ENCODE measurements at places on chromosomes 1 and 21.
A peak's percentile ranks its signal among the peaks of the same experiment; 100 is the strongest.

DNA sequence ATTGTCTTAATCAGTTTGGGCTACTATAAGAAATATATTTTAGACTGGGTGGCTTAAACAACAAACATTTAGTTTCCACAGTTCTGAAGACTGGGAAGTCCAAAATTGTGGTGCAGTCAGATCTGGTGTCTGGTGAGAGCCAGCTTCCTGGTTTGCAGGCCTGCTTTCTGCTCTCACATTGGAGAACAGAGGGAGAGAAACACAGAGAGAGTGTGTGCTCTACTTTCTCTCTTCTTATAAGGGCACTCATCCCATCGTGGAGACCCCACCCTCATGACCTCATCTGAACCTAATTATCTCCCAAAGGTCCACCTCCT lies 4.1 kb downstream of the LEPR start:
- DNase-seq: no peak

- DNase-seq: no peak
Measured at GRCh38 chr1:110501488-110502132, 17.4 kb downstream of the KCNA10 start.

- DNase-seq: no peak
Measured at GRCh38 chr1:231619257-231619634, 7.3 kb upstream of the DISC1 start.

- DNase-seq: no peak
Measured at GRCh38 chr1:63545780-63546179, 22.5 kb downstream of the EFCAB7 start.

- DNase-seq: no peak
Measured at GRCh38 chr1:89873770-89874169, 52.9 kb downstream of the LRRC8D start.

GRCh38 chr1:32998064-32998463 lies 33.5 kb upstream of the RNF19B start:
- DNase-seq: peak; percentile 68

DNA sequence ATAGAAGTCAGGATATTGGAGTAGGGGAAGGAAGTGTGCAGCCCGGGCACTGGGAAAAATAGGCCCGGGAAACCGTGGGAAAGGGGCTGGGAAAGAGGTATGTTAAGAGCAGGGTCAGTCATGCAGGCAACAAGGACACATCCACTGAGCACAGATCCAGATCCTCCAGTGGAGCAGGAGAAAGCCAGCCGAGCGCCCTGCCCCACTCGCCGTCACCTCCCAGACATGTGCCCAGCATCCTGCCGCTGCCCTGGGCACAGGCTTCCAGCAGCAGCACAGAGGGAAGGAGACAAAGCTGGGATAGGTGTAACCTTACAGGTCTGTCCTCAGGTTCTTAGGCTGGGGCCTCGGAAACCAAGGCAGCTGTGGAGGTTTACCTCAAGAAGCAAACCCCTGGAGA lies 64.2 kb downstream of the FAM163A start:
- no peak for DNase-seq

GRCh38 chr1:63730211-63730610 lies 43.6 kb upstream of the ROR1 start:
- no peak for DNase-seq

- DNase-seq: no peak
Measured at GRCh38 chr1:216804111-216804510, 80.9 kb upstream of the ESRRG start.

DNA sequence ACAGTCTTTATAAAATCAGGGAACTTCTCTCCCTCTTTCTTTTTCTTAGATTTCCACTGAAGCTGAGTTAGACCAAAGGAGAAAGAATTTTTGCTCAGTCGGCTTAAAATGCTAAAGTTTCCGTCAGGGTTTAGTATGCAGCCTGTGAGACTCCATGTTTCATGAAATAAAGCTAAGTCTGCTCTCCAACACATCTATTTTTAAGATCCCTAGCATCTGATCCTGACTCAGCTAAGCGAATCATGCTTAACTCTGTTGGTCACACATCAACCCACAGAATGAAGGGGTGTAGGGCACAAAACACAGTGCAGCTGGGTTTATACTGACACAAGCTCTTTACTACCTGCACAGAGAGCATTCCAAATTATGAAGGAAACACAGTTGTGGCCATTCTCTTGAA lies 102.4 kb upstream of the ZNF281 start:
- no peak for DNase-seq

DNA sequence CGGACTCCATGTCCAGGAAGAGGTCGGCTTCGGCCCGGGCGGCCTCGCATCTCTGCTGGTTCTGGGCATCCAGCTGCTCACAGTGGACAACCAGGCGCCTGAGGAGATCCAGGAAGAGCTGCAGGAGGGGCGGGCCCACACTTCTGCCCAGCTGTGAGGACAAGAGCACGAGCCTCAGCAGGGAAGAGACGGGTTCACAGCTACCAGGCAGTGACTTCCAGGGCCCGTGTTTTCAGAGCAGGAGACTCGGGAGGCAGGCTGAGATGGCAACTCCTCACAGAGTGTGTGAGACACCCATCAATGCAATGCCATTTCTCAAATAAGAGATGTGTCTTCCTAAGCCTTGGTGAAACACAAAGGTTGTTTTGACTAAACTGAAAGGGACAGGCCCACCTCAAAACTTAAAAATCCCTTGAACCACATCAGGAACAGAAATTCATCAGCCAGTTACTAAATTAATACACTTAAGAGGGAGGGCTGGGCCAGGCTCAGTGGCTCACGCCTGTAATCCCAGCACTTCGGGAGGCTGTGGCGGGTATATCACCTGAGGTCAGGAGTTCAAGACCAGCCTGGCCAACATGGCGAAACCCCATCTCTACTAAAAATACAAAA lies 43.4 kb downstream of the URB1 start:
- DNase-seq: no peak

DNA sequence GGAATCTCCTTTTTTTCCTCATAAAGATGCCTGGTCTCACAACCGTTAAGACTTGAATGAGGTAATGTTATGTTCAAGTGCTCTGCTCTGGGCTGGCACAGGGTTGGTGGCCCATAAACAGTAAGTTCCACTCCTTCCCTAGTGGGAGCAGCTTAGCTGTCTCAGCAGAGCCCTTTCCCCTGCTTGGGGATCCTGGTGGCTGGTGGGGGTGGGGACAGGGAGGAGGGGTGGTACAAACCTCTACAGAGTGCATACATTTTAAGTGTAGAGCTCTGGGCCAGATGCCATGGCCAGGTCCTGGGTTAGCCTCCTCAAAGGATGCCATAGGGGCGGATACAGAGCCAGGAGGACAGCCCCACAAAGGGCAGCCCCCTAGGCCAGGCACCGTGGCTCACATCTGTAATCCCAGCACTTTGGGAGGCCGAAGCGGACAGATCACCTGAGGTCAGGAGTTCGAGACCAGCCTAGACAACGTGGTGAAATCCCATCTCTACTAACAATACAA lies 20.7 kb upstream of the PADI1 start:
- no peak for DNase-seq

DNA sequence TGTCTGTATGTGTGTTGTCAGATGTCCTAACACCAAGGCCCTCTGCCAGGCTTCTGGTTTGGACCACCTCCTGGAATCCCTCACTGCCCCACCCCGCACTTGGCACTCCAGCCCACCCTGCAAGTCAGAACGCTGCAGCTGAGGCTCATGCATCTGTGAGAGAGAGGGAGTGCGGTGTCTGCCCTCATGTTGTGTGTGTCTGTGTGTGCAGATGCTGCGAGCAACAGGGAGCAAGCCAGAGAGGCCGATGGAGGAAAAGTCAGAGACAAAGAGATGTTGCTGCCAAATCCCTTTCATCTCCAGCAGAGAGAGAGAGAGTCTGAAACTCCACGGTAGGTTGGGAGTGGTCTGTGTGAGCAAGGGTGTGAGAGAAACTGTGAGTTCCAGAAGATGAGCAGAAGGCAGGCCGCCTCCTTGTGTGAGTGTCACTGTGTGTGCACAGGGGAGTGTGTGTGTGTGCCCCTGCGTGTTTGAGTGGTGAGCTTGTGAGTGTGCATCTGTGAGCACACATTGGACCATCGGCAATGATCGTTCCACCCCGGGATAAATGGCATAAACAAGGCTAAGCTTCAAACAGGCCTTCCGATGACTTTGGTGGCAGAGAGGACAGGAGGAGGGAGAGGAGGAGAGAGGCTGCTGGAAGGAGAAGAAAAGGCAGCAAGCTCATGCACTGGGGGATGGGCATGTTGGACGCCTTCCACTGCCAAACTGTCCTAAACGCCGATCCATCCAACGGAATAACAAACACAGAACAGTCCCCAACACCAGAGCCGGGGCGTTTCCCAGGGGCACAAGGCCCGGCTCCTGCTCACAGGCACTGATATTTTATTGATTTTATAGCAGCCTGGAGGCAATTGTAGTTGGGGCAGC lies 99.2 kb upstream of the GRIK3 start:
- DNase-seq: no peak

- DNase-seq: no peak
Measured at GRCh38 chr1:16076865-16077238, 3.4 kb upstream of the FAM131C start.

DNA sequence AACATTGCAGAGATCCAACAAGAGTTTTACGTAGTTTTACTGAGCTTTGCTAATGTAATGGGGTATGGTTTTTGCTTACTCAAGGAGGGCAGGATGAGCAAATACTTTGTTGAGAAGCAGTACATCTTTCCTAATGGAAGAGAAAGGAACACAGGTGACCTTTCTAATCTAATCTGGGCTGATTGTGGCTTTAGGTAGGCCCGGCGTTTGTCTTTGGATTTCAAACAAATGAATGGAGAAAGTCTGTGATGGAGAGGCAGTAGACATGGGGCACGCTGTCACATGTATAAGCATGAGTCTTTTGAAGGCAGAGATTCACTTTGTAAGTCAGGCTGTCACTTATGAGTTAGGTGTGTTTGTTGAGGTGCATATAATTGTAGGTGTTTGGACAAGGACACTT lies 1.7 kb downstream of the PLEKHM2 start:
- DNase-seq: no peak

- no peak for DNase-seq
Measured at GRCh38 chr1:164369698-164370365, 189.2 kb upstream of the PBX1 start.

DNA sequence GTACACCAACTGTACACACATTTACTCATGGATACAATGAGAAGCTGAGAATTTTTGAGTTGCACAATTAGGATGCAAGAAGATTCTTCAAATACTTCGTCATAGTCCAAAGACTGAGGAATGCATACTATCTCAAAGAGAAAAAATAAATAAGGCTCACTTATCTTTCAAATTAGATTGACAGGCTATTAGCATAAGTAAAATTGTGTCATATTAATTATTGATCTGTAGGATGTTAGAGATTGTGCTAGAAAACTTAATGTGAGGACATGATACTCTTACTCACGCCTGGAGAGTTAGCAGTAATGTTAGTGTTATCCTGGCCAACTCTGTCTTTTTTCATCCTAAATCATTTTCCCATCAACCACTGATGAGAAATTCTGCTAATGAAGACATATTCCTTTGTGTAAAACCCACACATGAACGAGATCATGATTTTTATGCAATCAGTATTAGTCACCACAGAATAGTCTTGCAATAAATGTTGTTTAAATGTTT lies 659.0 kb downstream of the LTN1 start:
- no peak for DNase-seq

GRCh38 chr1:112054510-112054909 lies 65.0 kb upstream of the KCND3 start:
- no peak for DNase-seq

- peak; percentile 51 for DNase-seq
Measured at GRCh38 chr1:1196431-1197187, 9.8 kb downstream of the TNFRSF18 start.

DNA sequence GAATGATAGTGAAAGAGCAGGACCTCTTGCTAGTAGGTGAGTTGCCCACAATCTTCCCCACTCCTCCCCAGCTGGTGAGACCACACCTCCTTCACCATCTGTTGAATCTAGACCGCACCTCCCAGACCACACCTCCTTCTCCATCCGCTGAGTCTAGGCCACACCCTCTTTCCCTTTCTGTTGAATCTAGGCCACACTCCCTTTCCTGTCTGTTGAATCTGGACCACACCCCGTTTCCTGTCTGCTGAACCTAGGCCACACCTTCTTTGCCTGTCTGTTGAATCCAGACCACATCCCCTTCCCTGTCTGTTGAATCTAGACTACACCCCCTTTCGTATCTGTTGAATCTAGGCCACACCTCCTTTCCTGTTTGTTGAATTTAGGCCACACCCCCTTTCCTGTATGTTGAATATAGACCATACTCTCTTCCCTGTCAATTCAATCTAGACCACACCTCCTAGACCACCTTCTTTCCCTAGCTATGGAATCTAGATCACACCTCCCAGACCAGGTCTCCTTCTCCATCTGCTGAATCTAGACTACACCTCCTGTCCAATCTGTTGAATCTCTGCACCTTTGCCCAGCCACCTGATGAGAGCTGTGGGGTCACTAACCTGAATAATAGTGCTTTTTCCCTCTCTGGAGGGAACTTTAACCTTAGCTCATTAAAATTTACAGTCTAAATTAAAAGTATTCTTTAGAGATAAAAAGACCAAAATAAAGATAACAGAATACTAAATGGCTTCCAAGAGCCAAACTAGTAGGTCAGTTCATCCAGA lies 116.3 kb downstream of the DAB1 start:
- no peak for DNase-seq

DNA sequence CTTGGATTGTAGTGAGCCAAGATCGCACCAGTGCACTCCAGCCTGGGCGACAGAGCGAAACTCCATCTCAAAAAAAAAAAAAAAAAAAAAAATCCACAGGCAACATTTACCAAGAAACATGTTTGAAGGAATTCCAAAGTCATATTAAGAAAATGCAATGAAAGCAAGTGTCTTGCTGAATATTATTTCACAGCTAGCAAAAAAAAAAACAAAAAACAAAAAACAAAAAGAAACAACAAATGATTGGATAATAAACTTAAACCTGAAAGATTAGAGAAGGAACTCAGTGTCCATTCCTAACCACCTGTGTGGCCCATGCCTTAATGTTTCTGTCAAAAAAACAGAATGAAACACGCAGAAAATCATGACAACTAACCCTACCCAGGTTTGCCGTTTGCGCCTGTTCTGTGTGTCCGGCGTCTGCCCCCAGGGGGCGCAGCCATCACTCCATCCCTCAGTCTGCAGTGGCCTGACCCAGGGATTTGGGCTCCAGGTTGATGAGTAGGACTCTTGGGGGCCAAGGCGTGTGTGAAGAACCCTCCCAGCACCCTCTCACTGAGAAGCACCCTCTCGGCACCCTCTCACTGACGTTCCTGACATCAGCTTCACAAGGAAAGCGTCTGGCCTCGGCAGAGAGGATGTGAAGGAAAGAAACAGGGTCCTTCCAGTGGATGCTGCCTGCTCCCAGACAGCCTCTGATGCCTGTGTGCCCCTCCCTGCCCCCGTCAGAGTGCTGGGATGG lies 19.2 kb upstream of the PTTG1IP start:
- peak; percentile 90 for DNase-seq

- no peak for DNase-seq
Measured at GRCh38 chr1:64896551-64896950, 69.8 kb downstream of the JAK1 start.

- DNase-seq: no peak
Measured at GRCh38 chr1:8667869-8668594, 149.4 kb downstream of the RERE start.

All from Right ventricle myocardium inferior (tissue), 1 donor.